ENCODE measurements at places on chromosomes 7 and 10. TPM values are rescaled to one million over a fixed set of nuclear protein-coding genes. Genes with fewer than 3 reads are reported as not detected.

DNA sequence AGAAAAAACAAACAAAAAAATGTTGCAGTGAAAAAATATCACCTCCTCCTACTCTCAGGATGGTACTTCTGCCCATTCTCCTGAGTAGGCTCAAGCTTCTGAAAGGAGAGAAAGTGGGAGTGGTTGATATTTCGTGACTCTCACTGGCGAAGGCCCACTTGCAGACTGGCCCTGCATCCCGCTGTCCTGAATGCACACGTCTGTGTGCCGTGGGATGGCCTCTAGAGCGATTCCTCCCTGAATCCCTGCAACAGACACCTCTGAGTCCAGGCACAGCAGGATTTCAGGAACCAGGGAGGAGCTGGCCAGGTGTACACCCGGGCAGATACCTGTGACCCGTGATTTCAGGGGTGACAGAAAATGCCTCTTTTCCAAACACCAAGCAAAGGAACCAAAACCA, 319.2 kb downstream of the DPP6 start:
- no peak for DNase-seq

DNA sequence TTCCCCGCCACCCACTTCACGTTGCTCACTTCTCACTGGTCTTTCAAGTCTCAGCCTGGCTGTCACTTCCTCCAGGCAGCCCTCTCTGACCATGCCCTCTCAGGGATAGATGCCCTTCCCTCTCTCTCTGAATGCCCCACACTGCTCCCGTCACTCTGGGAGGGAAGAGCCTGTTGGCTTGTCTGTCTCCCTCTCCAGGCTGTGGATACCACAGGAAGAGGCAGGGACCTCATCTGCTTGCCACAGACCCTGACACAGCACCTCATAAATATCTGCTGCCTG, 93.1 kb downstream of the OAT start:
- no peak for DNase-seq

DNA sequence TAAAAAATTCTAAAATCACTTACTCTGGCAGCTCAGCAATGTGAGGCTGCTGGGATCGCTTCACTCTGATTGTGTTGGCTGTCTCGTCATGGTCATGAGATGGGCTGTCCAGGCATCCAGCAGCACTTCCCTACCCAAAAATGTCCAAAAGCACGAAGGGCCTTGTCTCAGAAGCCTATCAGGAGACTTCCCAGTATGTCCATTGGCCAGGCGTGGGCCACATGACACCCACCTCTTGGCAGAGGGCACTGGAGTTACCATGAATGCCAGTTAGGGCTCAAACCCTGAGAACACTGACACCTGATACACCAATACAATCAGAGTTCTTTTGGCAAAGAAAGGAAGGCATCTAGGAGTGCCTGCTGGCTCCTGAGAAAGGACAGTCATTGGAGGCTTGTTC, 27.0 kb upstream of the GLI3 start:
- DNase-seq = no peak

DNA sequence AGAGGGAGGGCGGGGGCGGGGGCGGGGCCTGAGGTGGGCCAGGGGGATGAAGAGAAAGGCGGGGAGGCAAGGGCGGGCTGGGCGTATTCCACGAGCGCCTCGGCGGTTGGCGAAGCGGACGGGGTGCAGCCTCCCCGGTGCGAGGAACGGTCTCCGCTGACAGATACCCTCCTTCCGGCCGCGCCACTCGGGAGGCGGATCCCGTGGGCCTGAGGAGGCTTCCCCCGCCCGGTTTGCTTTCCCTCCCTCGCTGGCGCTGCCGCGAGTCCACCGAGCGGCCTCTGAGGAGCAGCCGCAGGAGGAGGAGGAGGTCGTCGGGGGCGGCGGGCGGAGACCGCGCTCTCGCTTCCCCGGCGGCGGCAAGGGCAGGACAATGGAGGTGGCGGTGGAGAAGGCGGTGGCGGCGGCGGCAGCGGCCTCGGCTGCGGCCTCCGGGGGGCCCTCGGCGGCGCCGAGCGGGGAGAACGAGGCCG, at the start of gene TRIM24:
TSS of gene TRIM24 (plus strand) at position 84 of the 473 bp plus-strand sequence. CDS start at position 374, 290 bp downstream.
- DNase-seq = peak; percentile 96

GRCh38 chr7:50650057-50650664, 85.0 kb upstream of the DDC start:
- no peak for DNase-seq

GRCh38 chr10:61801484-61801883, 100.0 kb upstream of the ARID5B start:
- DNase-seq = no peak

GRCh38 chr7:79823246-79823951, 311.2 kb upstream of the GNAI1 start:
- peak; percentile 74 for DNase-seq

- DNase-seq = peak; percentile 57
Measured at GRCh38 chr7:128387216-128388144, 22.3 kb downstream of the IMPDH1 start.

DNA sequence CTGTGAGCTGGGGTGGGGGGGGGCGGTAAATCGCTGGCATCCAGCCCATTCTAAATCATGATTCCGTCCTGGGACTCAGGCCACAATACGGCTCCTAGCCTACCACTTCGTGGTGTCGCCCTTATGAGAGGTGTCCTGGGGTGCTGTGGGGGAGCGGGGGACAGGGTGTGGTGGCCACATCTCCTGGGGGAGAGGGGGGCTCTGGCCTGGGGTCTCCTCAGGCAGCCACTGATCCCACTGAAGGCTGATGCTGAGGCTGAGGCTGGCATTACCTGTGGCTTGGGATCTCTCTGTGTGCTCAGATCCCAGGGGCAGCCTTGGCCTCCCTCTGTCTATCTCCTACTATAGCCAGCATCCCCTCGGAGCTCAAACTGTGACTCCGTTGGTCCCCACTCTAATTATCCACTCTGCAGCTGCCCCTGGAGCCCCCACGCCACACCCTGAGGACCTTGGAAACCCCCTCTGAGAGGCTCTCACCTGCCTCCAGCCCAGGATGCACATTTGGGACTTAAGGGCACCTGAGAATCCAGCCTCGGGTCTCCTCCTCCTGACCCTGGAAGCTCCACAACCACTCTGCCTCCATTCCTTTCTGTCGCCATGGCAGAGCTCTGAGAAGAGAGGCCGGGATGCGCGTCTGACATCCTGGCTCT, 249.3 kb upstream of the TCERG1L start:
- DNase-seq = no peak

GRCh38 chr7:88347090-88347489, 40.4 kb upstream of the STEAP4 start:
- no peak for DNase-seq

DNA sequence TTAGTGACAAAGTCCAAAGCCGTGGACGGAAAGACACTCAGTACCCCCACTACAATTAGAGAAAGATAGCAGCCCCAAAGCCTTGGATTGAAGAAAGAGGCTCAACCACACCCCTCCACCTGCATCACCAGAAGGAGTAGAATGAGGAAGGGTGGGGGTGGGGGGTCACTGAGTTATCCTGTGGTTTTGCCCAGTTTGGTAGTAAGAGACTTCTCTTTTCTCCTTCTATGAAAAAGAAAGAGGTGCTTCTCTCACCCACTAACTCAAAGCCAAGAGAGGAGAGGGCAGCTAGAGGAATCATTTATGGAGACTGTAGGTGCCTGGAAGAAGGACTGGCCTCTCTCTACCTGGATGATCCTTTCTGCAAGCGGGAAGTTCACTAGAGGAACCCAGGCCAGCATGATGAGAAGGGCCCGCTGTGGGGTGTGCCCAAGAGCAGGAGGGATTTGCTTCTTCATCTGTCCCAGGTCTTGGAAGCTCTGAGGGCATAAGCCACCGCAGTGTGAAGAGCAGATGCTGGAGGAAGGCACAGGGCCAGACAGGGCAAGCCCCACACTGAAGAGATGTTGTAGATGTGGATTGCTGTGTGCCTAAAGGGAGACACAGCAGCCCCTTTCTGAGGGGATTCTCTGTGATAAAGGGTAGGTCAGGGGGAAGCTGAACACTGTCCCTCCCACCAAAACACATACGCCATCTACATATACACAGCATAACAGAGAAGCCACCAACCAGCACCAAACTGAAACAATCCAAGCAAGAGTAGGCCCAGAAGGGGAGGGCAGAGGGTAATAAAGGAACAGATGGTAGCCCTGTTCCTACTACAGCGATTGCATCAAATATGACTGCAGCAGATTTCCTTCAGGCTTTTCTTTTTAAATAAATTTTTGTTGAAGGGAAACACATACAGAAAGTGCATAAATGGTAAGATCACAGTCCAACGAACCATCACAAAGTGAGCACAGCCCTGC, 25.8 kb upstream of the LANCL2 start:
- no peak for DNase-seq

DNA sequence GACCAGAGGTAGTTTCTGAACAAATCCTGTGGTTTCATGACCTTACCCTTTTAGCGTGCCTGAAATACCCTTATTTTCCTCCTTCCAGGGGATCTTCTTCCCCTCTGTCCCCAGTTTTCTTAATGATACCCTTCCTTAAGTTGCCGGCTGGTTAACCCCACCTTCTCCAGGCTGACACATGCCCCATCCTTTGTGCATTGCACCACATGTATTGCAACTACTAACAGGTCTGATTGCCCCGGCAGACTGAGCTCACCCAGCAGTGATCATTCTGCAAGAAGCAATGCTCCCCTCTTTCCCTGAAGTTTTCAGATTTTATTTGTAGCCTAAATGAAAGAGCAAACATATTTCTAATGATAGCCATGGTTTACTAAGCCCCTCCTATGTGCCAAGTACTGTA, 108.2 kb downstream of the HIP1 start:
- no peak for DNase-seq

DNA sequence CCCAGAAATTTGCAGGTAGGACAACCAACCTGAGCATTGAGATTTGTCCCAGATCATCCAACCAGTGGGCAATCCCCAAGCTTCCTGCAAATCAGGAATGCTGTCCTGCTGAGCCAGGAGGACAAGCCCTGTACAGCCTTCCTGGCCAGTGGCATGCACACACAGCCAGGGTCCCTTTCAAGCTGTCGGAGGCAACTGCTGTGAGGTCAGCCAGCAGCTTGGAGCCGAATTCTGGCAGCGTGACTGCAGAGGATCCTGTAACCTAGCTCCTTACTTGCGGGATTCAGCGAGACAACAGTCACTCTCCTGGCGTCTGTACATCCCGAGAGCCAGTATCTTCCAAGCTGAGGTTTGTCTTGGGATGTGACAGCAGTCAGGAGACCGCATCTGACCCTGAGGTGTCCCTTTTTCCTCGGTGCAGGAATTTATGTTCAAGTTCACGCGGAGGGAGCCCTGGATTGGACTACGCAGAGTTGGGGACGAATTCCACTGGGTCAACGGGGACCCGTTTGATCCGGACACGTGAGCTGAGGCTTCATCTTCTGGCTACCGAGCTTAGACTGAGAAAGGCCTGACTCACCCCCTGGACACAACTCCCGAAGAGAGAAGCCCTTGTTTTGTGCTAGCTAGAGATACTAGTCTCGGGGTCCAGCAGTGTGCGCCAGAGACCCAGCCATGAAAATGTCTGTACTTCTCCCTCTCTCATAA, 18.3 kb downstream of the CLEC2L start:
- no peak for DNase-seq

DNA sequence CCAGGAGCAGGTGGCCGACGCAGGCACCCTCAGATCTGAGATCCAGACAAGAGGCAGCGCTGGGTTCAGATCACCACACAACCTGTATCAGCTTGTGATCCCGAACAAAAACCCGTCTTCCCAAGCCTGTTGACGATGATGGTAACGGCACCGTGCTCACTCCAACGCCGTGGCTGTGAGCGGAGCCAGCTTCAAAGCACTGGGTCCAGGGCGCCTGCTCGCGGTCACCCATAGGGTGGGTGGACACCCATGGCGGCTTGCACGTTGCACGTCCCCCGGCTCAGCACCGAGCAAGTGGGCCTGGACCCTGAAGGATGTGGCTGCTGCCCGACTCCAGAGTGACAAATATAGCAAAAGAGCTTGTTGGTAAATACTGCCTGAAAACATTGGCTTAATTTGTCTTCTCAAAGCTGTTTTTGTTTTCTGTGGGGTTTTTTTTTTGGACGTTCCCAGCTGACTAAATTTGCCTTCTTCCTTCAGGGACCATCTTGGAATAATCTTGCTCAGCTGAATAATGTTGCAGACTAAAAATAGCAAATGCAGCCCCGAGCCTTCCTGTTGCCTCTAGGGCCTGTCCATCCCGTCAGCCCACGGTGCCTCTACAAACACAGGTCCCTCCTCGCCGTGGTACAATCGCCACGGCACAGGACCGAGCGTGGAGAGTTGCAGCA, 41.0 kb downstream of the FOXK1 start:
- DNase-seq = no peak

GRCh38 chr10:131575877-131576276, 264.4 kb upstream of the TCERG1L start:
- no peak for DNase-seq

DNA sequence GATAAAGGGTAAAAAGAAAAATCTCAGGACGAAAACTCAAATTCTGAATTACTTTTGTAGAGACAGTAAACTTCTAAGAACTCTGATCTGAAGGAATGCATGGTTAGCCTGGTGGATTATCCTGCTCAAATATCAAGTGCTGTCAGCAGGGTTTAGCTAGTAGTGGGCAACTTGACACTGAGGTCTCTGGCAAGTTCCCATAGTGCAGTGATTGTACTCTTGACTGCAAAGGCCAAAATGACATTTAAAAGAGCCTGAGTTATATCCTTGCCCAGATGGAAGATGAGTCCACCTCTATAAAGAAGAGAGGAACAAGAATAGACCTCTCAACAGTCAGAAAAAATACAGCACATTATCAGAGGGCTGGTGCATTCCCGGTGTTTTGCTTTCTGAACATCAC, 304.5 kb upstream of the IMMP2L start:
- DNase-seq = no peak

DNA sequence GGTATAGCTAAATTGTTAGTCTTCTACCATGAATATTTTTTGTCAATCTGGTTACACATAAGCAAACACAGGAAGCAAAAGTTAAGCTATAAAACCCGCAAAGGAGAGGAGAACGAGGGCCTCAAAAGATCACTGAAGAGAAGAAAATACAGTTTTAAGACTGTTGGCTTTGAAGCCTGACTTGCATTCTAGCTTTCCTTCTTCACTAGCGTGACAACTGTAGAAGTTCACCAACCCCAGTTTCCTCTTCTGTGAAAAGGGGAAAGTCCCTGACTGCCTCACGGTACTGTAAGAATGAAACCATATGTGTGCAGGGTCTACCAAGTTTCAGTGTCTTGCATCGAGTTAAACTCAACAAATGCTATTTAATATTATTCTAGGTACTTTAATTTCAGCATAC, 7.5 kb upstream of the LRRN3 start:
- peak; percentile 78 for DNase-seq

- no peak for DNase-seq
Measured at GRCh38 chr7:44244282-44244681, 43.5 kb downstream of the YKT6 start.

- DNase-seq = no peak
Measured at GRCh38 chr7:92754919-92755581, 81.3 kb downstream of the CDK6 start.

- no peak for DNase-seq
Measured at GRCh38 chr7:141511676-141512396, 39.4 kb upstream of the AGK start.

The OR2A42 gene
- total RNA-seq = not detected

The RNF148 gene
- not detected for total RNA-seq

The TAS2R5 gene
- total RNA-seq = 0.36 TPM

The AKR1B1 gene
- total RNA-seq = 72.2 TPM

The EBF3 gene
- 0.36 TPM for total RNA-seq

The FRA10AC1 gene
- 1.6 TPM for total RNA-seq

The ERVW-1 gene
- total RNA-seq = not detected

The FAM20C gene
- total RNA-seq = 7.7 TPM

The ABCB8 gene
- 16.3 TPM for total RNA-seq

All from IMR-90 (cell line).